ENCODE measurements at places on chromosomes 6 and 20.

GRCh38 chr20:21101453-21101931 is 4.7 kb downstream of the LINC00237 start:
- no peak for DNase-seq

DNA sequence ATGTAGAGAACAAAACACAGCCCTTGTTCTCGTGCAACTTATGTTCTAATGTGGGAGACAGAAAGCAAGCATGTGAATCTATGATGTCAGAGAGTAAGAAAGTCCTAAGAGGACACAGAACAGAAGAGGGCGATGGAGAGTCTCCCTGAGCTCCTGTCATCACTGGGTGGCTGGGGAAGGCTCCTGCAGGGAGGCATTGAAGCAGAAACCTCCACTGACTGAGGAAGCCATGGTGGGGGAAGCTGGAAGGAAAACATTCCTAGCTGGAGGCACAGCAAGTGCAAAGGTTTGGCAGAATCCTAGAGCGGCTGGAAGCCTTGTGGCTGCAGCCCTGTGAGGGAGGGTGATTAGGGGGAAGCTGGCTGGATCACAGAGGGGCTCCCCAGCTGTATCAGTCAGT is 248.0 kb downstream of the CDH26 start:
- peak; percentile 63 for DNase-seq

GRCh38 chr20:62780204-62780603 is 16.1 kb upstream of the MRGBP start:
- DNase-seq = no peak

DNA sequence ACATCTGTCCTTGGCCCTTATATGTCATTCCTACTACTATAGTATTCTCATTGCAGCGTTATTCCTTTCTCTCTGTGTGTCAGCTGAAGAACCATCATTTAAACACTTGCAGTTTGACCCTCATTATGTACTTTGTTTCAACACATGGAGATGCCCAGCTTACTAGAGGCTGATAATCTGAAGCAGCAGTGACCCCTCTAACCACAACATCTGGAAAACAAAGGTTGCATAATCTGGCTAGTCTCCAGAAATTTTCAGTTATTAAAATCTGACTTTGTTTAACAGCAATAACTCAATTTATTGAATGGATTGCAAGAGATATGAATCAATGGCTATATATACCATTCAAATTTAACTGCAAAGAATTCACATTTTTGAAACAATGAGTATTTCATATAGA is 6.6 kb upstream of the PHIP start:
- DNase-seq = no peak

DNA sequence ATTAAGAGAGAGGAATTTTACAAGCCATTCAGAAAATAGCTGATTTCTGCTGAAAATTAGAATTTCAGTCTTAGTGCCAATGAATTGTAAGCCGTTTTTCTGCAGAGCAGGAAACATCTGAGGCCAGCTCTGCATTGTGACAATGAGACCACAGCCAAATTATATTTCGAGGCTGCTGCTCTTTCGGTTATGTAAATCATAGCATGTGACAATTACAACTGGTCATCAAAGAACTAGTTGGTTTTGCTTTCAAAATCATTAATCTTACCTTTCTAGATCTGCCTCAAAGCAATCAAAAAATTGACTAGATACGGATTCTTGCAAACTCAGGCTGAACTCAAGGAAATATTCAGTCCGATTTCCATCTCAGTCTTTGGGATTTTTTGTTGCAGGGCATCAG is 33.4 kb upstream of the INSM1 start:
- DNase-seq = no peak

GRCh38 chr6:149122850-149123821 is 194.4 kb upstream of the TAB2 start:
- no peak for DNase-seq

- DNase-seq = no peak
Observed at GRCh38 chr20:49676581-49677291, 36.9 kb downstream of the B4GALT5 start.

GRCh38 chr6:7445101-7445500 is 55.5 kb downstream of the RIOK1 start:
- DNase-seq = no peak

DNA sequence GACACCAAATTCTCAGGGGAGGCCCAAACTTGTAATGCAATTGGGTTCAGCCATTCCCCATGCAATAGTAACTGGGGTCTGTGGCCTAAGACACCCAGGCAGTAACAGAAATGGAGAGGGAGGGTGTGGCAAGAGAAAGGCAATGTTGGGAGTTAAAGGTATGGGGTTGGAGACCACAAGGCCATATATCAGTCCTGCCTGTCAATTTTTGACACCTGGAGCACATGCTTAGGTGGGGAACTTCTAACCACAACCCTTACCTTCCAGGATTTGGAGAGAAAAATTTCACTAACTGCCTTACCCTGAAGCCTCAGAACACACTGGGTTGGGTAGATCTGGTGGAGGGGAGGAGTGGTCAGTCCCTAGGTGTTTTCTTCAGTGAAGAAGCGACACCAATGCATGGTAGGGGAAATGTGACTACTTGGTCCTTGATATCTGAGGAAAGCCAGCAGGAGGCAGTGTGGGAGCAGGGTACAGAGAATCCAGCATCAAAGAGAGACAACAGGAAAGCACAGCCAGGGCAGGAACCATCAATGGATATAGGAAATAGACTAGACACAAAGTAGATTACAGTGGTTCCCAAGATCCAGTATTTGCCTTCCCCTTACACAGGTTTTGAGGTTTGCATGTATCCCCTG is 6.8 kb upstream of the USP49 start:
- no peak for DNase-seq

DNA sequence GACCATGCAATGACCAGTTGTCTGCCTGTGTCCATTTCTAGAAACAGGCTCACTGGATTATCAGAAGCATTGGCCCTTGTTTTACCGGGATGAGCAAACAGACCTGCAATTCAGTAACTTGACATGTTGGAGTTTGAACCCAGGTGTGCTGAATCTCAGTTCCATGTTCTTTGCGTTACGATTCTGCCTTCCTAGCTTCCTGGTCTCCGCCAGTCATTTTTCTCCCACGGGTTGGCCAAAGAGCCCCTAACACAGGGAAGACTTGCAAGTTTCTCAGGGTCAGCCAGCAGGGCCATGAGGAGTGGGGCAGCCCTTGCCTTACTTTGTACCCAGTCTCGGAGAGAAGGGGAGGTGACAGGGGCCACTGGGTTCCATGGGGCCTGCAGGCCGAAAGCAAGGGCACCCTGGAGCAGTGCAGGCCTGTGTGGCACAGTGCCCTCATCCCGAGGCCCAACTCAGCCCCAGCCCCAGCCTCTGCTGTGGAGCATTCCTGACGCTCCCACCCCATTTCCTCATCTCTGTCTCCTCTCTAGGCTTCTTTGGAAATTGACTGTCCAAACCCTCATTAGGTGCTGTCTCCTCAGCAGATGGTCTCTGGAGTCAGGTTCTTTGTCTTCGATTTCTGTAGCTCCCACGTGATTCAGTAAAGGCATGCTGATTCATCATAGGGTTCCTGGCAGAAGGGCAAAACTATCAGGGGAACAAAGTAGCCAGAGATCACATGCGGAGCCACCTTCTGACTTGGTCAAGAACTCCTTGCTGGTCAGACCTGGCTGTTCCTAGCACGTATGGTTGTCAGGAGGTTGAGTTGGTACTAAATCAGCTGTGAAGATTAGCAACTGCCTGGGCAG is 23.6 kb downstream of the CDS2 start:
- no peak for DNase-seq

- no peak for DNase-seq
Observed at GRCh38 chr6:107658920-107659865, 164.9 kb downstream of the SCML4 start.

- DNase-seq = no peak
Observed at GRCh38 chr20:15079594-15080340, 742.4 kb upstream of the FLRT3 start.

DNA sequence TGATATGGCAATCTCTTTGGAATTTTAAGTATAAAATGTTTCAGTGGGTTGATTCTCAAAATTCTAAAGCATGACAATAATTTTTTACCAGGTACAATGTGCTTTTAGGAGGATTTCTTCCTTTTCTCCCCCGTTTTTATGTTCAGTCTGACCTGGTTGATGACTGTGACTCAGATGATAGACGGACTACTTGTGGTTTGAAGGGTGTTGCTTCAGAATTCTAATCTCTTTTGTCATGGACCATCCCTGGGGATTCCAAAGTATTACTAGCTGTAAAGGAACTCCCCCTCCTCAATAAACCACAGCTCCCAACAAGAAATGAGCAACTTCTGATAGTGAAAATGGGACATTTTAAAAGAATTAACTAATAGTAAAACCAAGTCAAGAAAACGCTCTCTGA is 34.9 kb upstream of the TNFAIP3 start:
- DNase-seq = no peak

DNA sequence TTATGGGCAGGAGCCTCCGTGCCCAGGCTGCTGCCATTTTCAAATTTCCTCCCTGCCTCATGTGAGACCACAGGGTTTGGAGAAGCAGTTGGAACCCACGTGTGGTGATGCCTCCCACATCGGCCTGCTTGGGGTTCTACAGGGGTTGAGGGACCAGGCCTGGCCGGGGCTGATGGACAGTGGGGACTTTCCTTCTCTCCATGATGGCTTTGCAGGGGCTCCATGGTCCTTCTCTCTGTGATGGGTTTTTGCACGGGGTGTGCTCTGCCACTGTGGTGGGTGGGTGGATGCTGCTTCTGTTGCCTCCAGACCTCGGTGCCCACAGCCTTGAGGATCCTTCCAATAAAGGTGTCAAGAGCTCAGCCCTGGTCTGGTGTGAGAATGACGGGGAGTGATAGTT is 54.4 kb downstream of the ADNP start:
- no peak for DNase-seq

DNA sequence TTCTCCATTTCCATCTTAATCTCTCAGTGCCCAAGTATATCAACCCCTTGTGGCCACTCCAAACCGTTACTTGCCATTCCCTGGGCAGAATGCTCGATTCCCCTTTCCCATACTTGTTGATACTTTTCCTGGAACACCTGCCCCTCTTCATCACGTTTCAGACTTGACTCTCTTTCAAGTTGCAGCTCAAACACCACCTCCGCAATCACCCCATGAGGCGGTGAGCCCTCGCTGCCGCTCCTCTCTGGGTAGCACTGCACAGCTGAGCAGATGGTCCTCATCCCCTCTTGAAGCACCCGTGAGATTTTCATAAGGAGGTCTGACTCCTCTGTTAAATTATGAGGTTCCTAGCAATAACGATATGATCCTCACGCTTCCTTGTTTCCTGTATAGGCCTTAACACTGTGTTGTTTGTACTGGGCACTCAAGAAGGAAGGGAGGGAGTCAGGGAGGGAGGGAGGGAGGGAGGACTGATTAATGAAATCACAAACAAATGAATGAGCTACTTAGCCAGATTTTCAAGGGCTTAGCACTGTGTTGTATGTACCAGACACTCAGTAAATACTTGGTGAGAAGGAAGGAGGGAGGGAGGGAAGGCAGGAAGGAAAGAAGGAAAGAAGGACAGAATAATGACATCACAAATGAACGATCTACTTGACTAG is 8.0 kb upstream of the UQCC2 start:
- DNase-seq = no peak

DNA sequence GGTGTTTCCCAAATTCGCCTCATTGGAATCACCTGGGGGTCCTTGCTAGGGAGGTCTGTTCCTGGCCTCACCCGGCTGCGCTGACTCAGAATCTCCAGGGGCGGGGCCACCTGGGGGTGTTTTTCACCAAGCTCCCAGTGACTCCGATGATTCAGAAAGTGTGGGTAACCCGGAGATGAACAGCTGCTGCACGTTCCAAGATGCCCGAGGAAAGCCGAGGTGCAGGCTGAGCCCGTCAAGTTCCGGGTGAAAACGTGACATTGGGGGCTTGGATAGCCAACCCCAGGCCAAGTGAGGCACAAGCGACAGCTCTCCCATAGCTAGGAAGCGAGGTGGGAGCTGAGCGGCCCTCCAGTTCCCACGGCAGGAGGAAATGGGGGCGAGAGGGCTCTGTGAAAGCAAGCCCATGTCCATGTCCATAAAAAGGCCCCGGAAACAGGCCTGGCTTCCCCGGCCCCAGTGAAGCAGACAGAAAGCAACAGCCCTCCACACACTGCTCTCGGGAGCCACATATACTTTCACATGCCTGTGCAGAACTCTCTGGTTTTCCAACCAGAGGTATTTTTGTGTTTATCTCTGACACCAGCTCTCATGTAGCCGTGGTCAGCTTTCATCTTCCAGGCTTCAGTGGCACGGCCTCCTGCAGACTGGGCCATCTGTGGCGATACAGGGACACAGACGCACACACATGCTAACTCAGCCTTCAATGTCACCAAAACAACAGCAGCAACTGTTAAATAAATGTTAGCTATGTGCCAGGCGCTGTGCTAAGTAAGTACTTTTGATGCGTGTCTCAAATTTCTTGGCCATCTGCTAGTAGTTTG is 90.7 kb upstream of the CCDC28A start:
- DNase-seq = no peak

GRCh38 chr6:126797981-126798380 is 320.5 kb upstream of the RSPO3 start:
- no peak for DNase-seq

GRCh38 chr6:19408331-19408730 is 428.8 kb upstream of the ID4 start:
- no peak for DNase-seq

DNA sequence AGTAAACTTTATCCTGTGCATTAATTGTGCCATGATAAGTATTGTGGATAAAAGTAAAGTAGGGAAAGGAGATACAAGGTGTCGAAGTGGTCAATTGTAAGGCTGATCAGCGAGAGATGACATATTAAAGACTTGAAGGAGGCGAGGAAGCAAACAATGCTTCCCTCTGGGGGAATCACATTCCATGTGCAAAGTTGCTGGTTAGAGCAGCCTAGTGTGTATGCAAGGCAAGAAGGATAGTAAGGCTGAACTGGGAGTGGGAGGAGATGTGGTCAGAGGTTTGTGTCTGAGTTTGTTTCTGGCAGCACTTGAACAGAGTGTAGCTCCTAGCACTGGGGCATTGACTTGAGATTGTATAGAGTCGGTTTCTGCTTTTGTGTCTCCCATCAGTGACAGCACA is 122.9 kb downstream of the SLC35F1 start:
- DNase-seq = no peak

DNA sequence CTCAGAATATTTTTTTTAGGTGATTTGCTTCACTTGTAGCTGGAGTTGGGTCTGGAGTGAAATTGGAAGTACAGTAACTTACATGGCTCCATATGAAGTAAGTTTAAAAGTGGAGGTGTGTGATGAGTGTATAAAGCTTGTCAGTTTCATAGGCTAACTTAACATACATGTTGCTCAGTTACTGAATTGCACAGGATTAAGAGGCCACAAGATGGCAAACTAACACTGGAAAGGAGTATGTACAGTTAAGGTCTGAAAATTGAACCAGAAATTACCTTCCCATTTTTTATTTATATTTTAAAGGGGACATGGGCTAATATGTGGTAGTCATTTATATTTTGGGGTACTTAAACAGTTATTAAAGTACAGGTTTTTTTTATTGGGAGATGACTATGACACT is 45.3 kb upstream of the SMIM8 start:
- DNase-seq = peak; percentile 10

- no peak for DNase-seq
Observed at GRCh38 chr20:58723628-58723984, 31.0 kb downstream of the NPEPL1 start.

DNA sequence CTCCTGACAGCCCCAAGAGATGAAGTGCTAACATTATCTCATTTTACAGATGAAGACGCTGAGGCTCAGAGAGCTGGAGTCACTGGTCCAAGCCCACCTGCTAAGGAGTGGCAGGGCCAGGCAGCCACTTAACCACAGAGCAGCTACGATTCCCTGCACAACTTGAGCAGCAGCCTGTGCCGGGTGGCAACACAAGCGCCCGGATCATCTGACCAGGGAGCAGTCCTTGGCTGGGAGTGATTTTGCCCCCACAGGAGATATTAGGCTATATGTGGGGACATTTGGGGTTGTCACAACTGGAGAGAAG is 93.2 kb upstream of the PTPN1 start:
- no peak for DNase-seq

- DNase-seq = no peak
Observed at GRCh38 chr6:168678588-168678987, 237.6 kb downstream of the SMOC2 start.
